ENCODE measurements at places on chromosomes 12 and 14.

DNA sequence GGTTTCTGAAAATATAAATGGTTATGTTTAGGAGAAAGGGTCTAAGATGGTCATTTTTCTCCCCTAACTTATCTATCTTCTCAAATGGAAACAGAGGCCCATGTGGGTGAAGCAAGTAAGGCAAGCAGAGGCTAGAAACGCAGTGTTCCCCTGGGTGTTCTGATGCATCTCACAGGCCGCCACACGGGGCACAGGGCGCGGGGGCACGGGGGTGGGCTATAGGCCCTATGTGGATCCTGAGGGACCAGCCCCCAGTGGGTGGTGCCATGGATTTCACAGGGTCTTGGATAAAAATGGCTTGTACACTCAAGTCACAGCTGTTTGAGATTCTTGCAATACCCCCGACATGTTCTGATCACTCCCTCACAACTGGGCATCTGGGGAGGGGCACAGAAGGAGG is 17.7 kb downstream of the ACTN1 start:
- DNase-seq: no peak

DNA sequence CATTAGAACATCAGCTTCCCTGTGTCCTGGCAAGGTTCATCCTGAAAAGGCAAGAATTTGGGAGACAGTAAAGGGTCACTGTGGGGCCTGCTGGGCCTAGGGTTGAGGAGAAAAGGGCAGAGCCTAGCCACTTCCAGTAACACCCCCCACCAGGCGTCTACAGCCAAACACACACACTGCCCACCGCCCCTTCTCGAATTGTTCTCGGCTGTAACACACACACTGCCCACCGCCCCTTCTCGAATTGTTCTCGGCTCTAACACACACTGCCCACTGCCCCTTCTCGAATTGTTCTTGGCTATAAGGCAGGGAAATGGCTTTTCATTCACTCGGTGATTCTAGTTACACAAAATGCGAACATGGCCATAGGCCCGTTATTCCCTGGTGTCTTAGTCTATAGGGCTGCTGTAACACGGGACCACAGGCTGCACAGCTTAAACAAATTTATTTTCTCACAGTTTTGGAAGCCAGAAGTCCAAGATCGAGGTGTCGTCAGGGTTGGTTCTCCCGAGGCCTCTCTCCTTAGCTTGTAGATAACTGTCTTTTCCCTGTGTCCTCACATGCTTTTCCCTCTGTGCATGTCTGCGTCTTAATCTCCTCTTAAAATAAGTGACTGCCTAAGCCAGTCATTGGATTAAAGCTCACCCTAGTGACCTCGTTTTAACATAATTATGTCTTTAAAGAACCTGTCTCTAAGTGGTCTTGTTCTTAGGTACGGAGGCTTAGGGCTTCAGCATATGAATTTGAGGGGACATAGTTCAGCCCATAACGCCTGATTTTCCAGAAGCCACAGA is 171.0 kb downstream of the ADGRD1 start:
- DNase-seq: no peak

GRCh38 chr12:123142921-123143735 is 7.8 kb downstream of the PITPNM2 start:
- DNase-seq: peak; percentile 60

- DNase-seq: no peak
These were observed 4.0 kb upstream of the TESPA1 start for GRCh38 chr12:54988402-54989054.

DNA sequence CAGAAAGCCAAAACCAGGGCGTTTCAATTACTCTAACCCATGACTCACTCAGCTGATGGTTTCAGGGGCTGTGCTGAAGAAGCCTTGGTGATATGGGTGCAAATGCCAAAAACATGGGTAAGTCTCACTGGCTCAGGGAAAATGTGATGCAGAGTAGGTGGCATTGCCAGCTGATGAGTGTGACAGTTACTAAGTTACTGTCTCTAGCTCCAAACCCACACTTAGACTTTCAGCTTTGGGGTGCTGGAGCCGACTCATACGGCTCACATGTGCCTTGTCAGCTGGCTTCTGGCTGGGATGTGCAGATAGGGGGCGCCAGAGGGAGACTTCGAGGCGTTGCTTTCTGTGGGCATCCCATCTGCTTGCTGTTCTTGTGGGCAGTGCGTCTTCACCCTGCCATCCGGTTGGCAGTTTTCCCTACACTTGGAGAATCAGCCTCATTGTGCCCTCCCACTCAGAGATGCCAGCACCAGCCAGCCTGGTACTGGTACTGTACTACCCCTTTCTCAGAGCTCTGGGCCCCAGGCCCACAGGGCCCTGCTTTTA is 11.1 kb upstream of the KRT7 start:
- peak; percentile 69 for DNase-seq

- peak; percentile 63 for DNase-seq
These were observed 115.8 kb downstream of the DAD1 start for GRCh38 chr14:22472935-22473854.

- no peak for DNase-seq
These were observed 8.2 kb downstream of the IPO8 start for GRCh38 chr12:30687265-30687986.

DNA sequence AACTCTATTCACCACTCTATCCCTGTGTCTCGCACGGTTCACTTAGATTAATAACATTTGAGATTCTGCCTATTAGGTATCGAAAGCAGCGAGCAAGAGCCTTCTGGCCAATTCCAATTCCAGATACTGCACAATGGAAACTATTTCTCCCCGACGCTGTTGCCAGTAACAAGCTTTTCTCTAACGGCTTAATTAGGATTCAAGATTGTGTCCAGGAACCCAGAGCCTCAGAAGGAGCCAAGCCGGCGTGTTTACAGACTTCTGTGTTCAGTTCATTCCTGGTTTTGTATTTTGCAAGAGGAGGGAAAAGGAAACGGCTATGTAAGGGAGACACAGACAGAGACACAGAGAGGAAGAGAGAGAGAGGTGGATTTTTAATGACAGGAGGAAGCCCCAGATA is 185.6 kb downstream of the DICER1 start:
- no peak for DNase-seq

- DNase-seq: no peak
These were observed 34.9 kb downstream of the GABARAPL1 start for GRCh38 chr12:10247436-10248058.

GRCh38 chr14:54638135-54638446 is 71.2 kb downstream of the SAMD4A start:
- DNase-seq: no peak

GRCh38 chr14:73014105-73014504 is 12.8 kb downstream of the ZFYVE1 start:
- DNase-seq: peak; percentile 2

GRCh38 chr14:103889313-103890051 is 38.8 kb upstream of the TDRD9 start:
- peak; percentile 90 for DNase-seq

DNA sequence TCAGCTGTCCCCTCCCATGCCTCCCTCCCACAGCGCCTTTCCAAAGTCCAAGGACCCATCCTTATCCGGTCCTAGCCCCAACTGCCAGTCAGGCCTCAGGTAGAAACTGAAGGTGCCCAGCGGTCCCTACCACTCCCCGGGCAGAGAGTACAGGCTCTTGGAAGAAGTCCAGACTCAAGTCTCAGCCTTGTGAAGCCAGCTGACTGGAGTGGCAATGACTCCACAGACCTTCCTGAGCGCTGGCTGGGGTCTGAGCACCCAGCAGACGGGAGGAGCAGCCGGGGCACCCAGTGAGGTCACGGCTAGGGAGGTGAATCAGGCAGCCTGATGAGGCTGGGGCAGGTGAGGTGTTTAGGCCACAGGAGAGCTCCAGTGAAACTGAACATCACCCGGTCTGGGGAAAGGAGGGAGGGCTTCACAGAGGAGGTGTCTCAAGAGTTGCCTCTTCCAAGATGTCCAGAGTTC is 60.0 kb downstream of the ITPK1 start:
- no peak for DNase-seq

GRCh38 chr12:54341378-54342300 is 16.7 kb downstream of the COPZ1 start:
- DNase-seq: no peak

DNA sequence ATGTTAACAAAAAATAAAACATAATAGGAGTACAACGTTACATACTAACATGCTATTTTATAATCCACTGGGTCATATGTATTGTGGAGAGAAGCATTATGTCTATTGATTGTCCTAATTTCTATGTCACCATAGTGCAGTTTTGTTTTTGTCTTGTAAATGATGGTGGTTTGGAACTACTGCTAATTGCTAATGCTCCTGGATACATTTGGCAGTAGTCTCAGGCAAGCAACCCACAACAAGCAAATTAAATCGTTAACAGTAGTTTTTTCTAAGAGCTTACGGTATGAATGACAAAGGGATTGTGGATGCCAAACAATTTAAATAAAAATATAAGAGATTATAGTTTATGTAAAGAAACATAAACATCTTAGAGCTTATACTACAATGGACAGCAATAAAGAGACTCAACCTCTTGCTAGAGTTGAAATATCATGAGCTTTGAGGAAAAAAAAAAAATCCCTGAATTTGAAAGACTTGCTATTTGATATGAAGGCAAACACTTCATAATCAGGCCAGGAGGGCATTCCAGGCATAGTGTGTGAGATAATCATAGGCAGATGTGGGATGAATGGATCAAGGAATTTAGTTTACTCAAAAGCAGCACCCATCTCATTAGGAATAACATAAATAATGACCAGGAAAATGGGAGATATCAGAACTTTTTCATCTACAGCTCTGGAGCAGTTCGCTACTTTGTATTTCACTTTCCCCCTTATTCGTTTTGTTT is 181.3 kb downstream of the CCDC59 start:
- no peak for DNase-seq

- DNase-seq: no peak
These were observed 8.2 kb downstream of the MLXIP start for GRCh38 chr12:122086641-122087285.

DNA sequence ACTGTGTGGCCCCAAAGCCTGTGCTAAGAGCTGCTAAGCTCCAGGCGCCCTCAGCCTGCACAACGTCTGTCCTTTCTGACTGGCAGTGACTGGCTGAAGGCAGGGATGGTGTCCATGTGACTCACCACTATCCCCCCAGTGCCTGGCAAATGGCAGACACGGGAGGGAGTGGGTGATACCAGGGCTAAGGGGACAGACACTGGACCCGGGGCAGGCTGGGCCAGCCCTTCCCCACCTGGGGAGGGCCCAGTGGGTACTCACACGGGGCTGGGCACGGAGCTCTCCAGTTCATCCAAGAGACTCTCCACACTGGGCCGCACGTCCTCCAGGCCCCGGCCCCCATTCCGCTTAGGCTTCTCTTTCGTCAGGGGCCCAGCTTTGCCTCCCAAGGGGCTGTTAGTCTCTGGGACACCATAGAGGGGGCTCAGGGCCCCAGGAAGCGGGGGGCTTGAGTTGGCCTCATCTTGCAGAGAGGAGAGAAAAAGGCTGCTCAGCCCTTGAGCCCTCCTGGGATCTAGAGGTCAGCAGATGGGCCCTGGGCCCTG is 21.4 kb upstream of the RPLP0 start:
- no peak for DNase-seq

DNA sequence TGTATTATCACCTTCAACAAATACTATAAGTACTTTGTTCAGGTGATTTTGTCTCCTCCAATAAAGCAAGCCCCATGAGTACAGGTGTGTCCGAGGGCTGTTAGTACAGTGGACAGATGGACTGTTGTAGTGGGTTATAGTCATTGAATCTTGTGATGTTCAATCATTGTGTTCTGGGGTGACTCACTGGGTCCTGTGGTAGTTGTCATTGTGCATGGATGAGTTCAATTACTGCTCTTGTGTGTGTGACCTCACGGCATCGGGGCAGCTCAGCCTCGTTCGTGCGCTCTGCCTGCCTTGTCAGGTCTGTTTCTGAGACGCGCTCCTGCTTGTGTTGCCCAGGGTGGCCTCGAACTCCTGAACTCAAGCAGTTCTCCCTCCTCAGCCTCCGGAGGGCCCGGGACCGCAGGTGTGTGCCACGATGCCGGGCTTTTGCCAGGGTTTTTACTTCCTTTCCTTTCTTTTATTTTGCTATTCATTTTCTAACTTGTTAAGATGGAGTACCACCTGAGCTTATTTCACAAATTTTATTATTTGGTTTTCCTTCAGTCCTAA is 72.2 kb downstream of the DDX51 start:
- DNase-seq: no peak

GRCh38 chr12:26721800-26722199 is 111.2 kb downstream of the ITPR2 start:
- DNase-seq: peak; percentile 62

GRCh38 chr14:94011795-94012194 is 14.3 kb upstream of the OTUB2 start:
- DNase-seq: no peak

DNA sequence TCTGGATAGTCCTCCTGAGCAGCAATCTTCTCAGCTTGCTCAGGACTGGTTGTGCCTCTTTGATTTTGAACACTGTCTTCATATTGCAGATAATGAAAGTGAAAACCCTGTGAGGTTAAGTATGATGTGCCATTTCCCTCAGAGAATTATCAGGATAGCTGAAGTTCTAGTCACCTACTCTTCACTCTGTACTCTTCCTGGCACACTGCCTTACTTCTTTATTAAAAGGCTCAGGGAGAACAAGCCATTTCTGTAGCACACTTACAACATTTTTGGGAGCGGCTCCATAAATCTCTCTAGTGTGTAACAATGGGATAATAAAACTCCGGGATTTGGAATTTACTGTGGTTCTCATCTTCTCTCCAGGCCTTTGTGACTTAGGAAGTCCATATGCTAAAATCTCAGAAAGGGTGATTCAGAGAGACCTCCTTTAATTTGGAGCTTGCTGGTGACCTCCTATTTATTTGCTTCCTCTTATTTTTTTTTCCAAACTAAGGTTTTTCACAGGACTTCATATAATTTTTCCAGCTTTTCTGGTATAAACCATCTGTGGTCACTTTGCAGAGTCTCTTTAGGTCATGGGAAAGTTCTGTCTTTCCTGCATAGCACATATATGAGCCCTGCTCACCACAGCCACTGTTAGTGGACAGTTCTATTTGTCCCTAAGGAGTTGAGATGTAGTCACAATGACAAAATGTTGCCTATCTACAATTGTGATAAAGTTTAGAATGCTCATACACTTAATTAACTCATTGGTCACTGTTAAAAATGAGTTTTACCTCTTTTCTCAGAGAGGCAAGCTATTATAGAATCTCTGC is 53.5 kb upstream of the LDHB start:
- no peak for DNase-seq

All from inflammatory macrophage treated with lipopolysaccharide for 4 hours (primary cell).